ENCODE measurements at places on chromosomes 7 and 10. TPM values are rescaled to one million over a fixed set of nuclear protein-coding genes. Genes with fewer than 3 reads are reported as not detected.

DNA sequence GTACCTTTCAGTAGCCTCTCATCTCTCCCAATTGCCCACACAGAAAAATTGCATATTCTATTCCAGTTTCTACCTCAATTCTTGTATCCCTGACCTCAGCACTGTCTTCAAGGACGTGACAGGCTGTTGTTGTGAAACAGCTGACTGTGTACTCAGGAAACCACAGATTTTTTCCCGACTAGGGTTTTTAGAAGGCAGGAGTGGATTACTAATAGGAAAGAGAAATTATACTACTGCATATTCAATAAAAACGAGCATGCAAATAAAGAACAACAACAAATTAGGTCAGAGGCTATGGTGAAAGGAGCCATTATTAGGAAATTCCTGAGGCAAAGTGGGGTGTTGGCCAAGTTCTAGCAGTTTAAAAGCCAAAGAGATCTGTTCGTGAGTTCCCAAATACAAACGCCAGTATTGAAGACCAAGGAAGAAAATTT, 93.4 kb downstream of the DOCK4 start:
- no peak for DNase-seq

DNA sequence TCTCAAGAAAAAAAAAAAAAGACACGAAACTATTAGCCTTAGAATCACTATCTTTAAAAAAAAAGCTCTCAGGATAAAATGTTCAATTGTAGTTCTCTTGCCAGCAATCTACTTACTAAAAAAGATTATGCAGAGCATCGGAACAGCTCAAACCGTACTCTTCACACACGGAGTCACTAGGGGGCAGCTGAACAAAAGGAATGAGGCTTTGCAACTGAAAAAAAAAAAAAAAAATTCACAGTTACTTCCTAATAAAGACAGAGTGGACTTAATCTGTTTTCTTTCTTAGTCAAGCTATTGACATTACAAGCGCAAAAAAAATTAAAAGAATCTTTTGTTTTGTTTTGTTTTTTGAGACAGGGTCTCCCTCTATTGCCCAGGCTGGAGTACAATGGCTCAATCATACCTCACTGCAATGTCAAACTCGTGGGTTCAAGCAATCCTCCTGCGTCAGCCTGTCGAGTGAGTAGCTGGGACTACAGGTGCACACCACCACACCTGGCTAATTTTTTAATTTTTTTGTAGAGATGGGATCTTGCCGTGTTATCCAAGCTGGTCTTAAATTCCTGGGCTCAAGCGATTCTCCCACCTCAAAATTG, 11.5 kb downstream of the PMS2 start:
- DNase-seq: no peak

MYL10 gene
- not detected for total RNA-seq

GRCh38 chr10:83677795-83678194, 461.5 kb upstream of the GHITM start:
- DNase-seq: no peak

- DNase-seq: no peak
These were observed 70.9 kb downstream of the CTBP2 start for GRCh38 chr10:125089469-125089868.

Measured in neural crest cell (in vitro differentiated cells).